B cell (primary cell): ENCODE measurements at places on chromosomes 1 and 21.
A peak's percentile ranks its signal among the peaks of the same experiment; 100 is the strongest.

DNA sequence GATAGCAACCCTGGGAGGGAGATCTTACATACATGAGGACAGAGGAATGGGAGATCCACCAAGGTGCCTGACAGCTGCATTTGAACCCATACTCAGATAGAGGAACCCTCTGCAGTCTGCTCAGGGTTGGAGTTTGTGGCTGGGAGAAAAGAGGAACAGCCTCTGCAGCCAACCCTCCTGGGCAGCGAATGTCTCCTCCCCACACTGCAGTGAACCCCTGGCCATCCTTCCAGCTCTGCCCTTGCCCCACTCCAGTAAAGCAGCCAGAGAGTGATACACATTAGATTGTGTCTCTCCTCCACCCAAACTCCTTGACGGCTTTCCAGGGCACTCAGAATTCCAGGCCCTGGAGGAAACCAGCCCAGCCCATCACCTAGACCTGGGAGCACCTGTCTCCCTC, 137.7 kb downstream of the RUNX1 start:
- DNase-seq, result peak; percentile 45

GRCh38 chr1:224408294-224408590, 26.4 kb downstream of the WDR26 start:
- no peak for DNase-seq

- no peak for DNase-seq
Measured at GRCh38 chr21:26572702-26573381, at the start of gene CYYR1. Gene CYYR1 (minus strand): TSS chr21:26573286. CDS start chr21:26572940, 346 bp downstream.

- DNase-seq, result no peak
Measured at GRCh38 chr1:192846950-192847349, 38.1 kb downstream of the RGS2 start.

DNA sequence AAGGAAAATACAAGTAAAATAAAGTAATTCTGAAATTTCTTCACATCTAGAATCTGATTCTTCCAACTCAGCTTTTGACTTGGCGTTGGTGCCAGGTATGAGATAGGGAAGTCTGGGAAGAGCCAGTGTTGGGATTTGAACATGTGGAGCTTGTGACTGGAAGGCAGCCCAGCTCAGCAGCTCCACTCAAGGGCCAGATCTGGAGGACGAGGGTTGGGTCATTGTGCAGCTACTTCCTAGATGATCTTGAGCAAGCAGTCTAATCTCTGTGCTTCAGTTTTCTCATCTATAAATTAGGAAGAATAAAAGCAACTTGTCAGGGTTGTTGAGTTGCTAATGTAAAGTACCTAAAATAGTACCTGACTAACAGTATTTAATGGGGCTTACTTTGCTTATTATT, 5.0 kb downstream of the ADARB1 start:
- no peak for DNase-seq

DNA sequence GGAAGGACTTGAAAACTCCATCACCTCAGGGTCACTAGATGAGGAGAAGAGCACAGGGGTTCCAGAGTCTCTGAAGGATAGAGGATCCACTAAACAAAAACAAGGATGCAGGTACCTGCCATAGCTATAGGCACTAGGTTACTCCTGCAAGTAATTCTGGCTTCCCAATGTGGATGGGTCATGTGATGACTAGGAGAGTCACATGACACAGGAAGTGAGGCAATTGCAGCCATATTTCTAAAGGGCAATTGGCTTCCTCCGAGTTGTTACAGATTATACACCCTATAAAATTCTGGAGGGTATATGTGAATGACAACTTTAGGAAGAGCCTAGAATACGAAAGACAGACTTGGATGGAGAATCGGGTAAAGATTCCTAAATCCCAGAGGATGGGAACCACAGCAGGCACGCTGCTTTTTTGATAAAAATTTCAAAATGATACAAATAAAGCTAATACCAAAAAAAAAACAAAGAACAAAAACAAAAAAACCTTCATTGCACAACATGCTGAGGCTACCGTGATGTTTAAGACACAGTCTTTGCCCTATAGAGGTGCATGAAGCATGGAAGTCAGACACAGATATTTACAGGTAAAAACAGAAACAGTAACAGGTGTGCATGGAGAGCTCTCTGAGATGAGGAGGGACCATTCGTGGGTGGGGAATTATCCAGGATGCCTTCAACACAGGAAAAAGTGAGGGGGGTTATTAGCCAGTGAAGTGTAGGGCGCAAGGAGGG, 10.5 kb downstream of the MTX1 start:
- DNase-seq, result peak; percentile 30

GRCh38 chr1:179744401-179745130, 1.5 kb downstream of the FAM163A start:
- DNase-seq, result no peak

GRCh38 chr1:165436994-165437393, 7.9 kb downstream of the RXRG start:
- DNase-seq, result no peak

DNA sequence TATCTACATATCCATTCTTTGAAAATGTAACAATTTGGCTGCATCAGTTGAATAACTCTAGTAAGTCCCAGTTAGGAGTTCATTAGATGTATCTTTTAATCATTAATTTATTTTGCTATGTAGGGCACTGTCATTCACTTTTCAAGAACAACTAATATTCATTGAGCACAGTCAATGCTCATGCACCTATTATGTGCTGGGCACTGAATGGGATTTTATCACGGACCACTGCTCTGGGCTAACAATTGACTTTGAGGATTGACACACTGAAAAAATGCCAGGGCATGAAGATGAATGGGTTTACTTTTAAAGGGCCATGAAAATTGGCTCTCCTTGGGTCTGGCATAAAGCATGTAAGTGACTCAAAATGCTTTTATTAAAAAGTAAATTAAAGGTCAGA, 375.2 kb downstream of the PLPP3 start:
- no peak for DNase-seq

GRCh38 chr1:31901838-31902509, 36.2 kb downstream of the PTP4A2 start:
- DNase-seq, result peak; percentile 70

GRCh38 chr1:227586733-227587132, 23.4 kb downstream of the ZNF678 start:
- DNase-seq, result no peak

GRCh38 chr1:83761167-83762038, 237.5 kb downstream of the TTLL7 start:
- peak; percentile 82 for DNase-seq

DNA sequence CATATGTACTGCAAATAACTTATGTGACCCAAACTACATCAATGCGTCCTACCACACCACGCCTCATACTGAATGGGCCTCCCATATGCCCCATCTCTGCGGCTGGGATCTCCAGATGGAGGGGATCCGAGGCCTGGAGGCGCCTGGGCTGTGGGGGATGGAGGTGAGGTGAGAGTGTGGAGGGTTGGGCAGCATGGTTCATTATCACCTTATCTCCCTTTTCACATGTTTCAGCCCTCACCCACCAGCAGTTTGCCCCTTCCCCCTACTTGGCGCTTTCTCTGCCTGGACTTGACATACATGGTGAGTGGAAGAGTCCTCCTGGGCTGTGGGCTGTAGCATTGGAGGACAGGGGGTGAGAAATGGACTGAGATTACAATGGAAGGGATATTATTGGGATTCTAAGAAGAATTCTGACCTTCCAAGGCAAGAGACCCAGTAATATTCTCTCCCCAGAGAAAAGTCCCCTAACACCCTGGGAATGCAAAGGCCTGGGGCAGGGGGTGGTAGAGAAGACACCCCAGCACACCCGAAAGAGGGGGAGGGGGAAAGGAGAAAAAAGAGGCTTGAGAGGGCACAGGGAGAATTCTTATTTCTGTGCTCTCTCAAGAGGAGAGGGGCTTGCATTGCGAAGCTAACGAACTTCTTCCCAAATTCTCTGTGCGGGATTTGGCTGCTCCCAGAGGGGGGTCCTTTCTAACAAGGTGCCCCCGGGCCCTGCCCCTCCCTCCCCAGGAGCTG, 61.4 kb downstream of the MEF2D start:
- no peak for DNase-seq

- no peak for DNase-seq
Measured at GRCh38 chr1:98939471-98939870, 65.2 kb downstream of the PLPPR5 start.

- no peak for DNase-seq
Measured at GRCh38 chr1:226680653-226681052, 58.4 kb downstream of the ITPKB start.

GRCh38 chr1:244346972-244347618, 104.6 kb downstream of the ADSS2 start:
- DNase-seq, result no peak

DNA sequence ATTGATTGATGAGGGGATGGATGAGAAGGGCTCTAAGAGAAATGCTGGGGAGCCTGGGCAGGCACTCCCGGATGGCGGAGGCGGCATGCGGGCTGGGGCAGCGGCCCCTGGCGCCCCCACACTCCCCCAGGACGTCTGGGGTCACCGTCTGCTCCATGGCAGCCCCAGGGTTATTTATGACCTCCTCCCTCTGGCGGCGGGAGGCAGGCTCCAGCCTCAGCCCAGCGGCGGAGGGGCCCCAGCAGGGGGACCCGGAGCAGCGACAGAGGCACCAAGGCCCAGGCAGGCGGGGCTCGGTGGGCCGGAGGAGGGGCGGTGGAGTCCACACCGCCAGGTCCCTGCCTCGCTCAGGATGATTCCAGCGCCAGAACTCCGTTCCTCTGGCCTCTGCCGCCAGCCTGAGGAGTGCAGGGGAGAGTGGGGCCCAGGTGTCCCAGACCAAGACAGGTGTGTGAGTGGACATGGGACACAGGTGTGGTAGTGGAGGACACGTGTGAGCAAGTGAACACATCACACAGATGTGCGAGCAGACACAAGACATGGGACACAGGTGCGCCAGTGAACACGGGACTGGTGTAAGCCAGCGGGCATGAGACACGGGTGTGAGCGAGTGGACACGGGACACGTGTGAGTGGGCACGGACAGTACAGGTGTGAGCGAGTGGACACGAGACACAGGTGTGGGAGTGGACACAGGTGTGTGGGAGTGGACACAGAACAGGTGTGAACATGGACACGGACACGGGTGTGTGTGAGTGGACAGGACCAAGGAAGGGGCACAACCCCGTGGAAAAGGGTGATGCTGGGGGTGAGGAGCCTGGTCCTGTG, 2.5 kb upstream of the SAMD11 start:
- peak; percentile 69 for DNase-seq

DNA sequence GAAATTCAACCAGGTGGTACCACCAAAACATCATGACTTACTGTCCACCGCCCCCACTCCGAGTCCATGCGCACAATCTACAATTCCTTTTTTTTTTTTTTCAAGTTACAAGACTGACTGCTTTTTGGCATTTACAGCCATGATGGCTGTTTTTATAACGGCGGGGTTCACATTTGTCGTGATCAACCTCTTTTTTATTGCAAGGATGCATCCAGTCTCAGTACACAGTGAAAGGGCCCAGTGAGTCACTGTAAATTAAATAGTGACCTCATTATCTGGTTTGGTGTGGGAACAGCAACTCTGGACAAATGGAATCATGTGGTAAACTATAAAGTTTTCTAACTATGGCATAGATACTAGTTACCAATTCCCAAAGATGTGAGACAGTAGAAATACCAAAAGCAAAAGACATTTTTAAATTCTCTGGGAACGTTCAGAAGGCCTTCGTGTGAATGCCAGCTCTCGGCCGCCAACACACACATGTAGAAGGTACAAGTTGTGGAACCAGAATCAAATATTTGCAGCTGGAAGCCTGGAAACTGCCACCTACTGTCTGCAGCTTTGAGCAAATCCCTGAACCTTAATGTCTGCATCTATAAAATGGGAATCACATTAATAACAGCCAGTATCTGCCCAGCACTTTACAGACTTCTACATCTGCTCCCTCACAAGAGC, 4.9 kb downstream of the GLIS1 start:
- DNase-seq, result no peak

DNA sequence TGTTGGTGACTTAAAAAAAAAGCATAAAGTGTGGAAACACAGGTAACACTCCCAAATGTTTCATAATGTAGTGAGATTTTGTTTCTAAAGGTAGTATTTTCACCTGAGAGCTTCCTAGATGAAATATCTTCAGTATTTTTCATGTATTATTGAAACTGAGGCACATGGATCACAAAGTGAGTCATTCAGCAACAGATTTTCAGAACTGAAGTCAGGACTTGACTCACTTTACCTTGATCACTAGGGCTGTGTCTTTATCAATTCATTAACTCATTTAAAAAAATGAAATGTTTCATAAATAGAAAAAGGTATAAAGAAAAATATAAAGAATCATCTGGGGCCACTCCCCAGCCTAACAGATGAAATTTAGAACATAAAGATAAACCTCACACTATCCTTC, 66.5 kb upstream of the RCC1 start:
- no peak for DNase-seq

- DNase-seq, result no peak
Measured at GRCh38 chr1:12630946-12631530, 12.8 kb upstream of the AADACL4 start.

DNA sequence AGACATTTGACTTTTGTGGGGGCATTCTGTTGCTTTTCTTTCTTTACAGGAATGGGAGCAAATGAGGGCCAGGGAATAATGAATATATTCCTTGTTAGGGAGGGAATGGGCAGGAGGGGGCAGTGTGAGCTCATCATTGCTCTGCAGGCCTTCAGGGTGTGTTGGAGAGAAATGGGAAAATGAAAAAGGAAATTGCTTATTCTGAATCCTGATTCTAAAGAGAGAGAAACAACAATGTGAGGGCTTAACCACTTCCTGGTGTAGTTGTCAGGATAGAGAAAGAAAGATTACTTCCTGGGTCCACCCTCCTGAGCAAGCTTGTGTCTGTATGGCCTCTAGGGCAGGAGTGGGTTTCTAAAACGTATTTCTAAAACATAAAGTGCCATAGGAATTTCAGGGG, 28.3 kb downstream of the VANGL2 start:
- DNase-seq, result peak; percentile 70

GRCh38 chr1:230861970-230862595, 6.2 kb downstream of the C1orf198 start:
- no peak for DNase-seq

- no peak for DNase-seq
Measured at GRCh38 chr1:193011406-193011805, 47.8 kb downstream of the UCHL5 start.

GRCh38 chr1:241068359-241068758, 288.6 kb downstream of the RGS7 start:
- DNase-seq, result no peak

- no peak for DNase-seq
Measured at GRCh38 chr1:231861541-231862481, 235.2 kb downstream of the DISC1 start.

DNA sequence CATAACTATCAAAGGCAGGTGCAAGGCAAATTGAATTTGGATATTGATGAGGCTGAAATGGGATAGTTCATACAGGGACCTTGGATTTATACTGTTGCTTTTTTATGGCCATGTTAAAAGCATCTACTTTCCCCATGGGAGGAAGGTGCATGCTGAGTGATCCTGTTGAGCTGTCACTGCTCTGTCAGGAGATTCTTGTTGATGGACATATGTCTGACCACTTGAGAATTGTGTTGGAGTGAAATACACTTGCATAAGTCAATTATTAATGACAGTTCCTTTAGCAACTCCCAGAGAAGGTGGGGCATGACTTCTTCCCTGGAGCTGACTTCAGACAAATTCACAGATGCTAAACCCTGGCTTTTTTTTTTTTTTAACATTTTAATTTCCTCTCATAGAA, 58.4 kb upstream of the DYNLT5 start:
- no peak for DNase-seq

- DNase-seq, result no peak
Measured at GRCh38 chr1:71956613-71957285, 325.6 kb downstream of the NEGR1 start.

- DNase-seq, result no peak
Measured at GRCh38 chr1:196678510-196678884, 26.7 kb downstream of the CFH start.

- DNase-seq, result no peak
Measured at GRCh38 chr1:222375701-222376100, 172.2 kb downstream of the HHIPL2 start.

- peak; percentile 92 for DNase-seq
Measured at GRCh38 chr1:192609110-192610079, 26.6 kb upstream of the RGS13 start.
